ENCODE measurements at places on chromosomes 7 and 10. TPM values are rescaled to one million over a fixed set of nuclear protein-coding genes. Genes with fewer than 3 reads are reported as not detected.

Gene CFTR
- total RNA-seq = 2.5 TPM

Gene GPR85
- 26.8 TPM for total RNA-seq

Gene SPDYE5
- 0.22 TPM for total RNA-seq

Gene GJD4
- not detected for total RNA-seq

Gene MSMB
- total RNA-seq = not detected

Gene RAMP3
- 18.1 TPM for total RNA-seq

Gene TRRAP
- 70.5 TPM for total RNA-seq

Gene ZNF365
- 2.9 TPM for total RNA-seq

Gene SH2D4B
- not detected for total RNA-seq

Gene SHH
- 0.33 TPM for total RNA-seq

Gene MRC1
- 9.5 TPM for total RNA-seq

Gene CLCN1
- total RNA-seq = 0.22 TPM

Gene ELMO1
- total RNA-seq = 58.2 TPM

All from camera-type eye (tissue), 1 donor.